ENCODE measurements at places on chromosomes 5 and 9.

- H3K36me3 ChIP-seq, result no peaks in the 10 kb centered on the region
- H3K4me1 ChIP-seq, result no peaks in the 10 kb centered on the region
- no peak overlapping the region for H3K27ac ChIP-seq
- H3K27me3 ChIP-seq, result no peaks in the 10 kb centered on the region
These were observed 26.7 kb upstream of the SVEP1 start for GRCh38 chr9:110606179-110606790.

GRCh38 chr9:136110082-136111061 is 8.3 kb downstream of the TMEM250 start:
- H3K27me3 ChIP-seq, result no peaks in the 10 kb centered on the region
- DNase-seq, result peak; percentile 49
- H3K36me3 ChIP-seq, result peaks cover 4% of the 10 kb centered on the region
- H3K4me1 ChIP-seq, result peaks cover 13% of the 10 kb centered on the region
- peak overlapping the region; percentile 66 for H3K27ac ChIP-seq

DNA sequence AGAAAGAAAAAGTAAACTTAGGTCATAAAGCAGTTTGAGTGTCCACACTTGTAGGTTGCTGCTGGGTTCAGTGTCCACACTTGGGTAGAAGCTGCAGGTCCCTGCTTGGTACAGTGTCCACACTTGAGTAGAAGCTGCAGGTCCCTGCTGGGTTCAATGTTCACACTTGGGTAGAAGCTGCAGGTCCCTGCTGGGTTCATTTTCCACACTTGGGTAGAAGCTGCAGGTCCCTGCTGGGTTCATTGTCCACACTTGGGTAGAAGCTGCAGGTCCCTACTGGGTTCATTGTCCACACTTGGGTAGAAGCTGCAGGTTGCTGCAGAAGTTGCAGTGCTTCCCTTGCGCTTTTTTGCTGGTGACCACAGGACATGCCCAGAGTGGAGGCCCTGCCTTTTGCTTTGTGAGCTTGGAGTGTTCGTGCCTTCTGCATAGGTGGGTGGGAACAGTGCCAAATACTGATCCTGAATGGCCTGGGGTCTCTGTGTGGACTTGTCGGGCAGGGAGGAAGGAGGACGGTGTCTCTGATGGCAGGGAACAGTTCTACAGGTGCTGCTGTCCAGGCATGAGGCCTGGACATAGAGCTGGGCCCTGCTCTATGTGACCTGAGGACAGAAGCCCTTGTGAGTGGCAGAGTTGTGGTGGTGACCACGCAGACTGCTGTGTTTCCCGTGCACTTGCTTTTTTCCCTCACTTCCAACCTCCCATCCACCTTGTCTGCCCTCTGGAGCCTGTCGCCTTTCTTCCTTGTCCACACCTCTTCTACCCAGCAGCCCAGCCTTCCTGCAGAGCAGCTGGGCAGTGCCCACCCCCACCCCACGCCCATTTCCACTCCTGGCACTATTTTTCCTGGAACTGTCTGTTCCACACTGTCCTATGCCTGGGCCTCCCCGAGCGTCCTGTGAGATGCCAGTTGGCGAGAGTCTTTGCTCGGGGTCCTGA is 120.8 kb downstream of the EHMT1 start:
- no peak overlapping the region for H3K4me3 ChIP-seq
- H3K36me3 ChIP-seq, result peaks cover 3% of the 10 kb centered on the region
- no peaks in the 10 kb centered on the region for H3K27me3 ChIP-seq
- no peak overlapping the region for H3K27ac ChIP-seq

- DNase-seq, result peak; percentile 87
- no peak overlapping the region for H3K27ac ChIP-seq
- peaks cover 3% of the 10 kb centered on the region for H3K4me1 ChIP-seq
- no peaks in the 10 kb centered on the region for H3K27me3 ChIP-seq
These were observed 92.4 kb downstream of the ARL15 start for GRCh38 chr5:54217826-54218503.

DNA sequence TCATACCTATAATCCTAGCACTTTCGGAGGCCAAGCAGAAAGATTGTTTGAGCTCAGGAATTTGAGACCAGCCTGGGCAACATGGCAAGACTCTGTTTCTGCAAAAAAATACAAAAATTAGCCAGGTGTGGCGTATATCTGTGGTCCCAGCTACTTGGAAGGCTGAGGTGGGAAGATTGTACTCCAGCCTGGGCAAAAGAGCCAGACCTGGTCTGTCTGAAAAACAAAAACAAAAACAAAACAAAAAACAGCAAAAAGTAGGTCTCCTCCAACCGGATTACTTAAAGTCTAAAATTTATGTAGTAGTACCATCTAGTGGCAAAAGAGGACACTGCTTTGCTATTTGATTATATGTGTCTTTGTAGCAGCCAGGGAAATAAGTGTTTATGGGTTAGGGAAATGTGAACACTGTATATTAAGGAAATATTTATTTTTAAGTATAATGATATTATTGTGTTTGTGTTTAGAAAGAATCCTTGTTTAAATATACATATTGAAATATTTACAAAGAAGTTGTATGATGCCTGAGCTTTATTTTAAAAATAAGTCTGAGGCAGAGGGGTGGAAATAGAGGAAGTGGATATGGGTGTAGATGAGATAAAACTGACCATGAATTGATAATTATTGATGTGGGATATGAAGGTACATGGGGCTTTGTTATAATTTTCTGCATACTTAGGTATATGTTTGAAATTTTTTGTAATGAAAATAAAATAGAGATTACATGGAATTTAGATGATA is 20.0 kb downstream of the APC start:
- peak; percentile 48 for DNase-seq
- H3K4me3 ChIP-seq, result no peak overlapping the region
- peaks cover 7% of the 10 kb centered on the region for H3K4me1 ChIP-seq
- H3K27ac ChIP-seq, result no peak overlapping the region
- no peaks in the 10 kb centered on the region for H3K27me3 ChIP-seq

- no peaks in the 10 kb centered on the region for H3K27me3 ChIP-seq
- no peak overlapping the region for H3K27ac ChIP-seq
- H3K4me3 ChIP-seq, result no peak overlapping the region
- DNase-seq, result no peak
- H3K36me3 ChIP-seq, result no peaks in the 10 kb centered on the region
These were observed 295.6 kb downstream of the ADGRV1 start for GRCh38 chr5:90854169-90854568.

DNA sequence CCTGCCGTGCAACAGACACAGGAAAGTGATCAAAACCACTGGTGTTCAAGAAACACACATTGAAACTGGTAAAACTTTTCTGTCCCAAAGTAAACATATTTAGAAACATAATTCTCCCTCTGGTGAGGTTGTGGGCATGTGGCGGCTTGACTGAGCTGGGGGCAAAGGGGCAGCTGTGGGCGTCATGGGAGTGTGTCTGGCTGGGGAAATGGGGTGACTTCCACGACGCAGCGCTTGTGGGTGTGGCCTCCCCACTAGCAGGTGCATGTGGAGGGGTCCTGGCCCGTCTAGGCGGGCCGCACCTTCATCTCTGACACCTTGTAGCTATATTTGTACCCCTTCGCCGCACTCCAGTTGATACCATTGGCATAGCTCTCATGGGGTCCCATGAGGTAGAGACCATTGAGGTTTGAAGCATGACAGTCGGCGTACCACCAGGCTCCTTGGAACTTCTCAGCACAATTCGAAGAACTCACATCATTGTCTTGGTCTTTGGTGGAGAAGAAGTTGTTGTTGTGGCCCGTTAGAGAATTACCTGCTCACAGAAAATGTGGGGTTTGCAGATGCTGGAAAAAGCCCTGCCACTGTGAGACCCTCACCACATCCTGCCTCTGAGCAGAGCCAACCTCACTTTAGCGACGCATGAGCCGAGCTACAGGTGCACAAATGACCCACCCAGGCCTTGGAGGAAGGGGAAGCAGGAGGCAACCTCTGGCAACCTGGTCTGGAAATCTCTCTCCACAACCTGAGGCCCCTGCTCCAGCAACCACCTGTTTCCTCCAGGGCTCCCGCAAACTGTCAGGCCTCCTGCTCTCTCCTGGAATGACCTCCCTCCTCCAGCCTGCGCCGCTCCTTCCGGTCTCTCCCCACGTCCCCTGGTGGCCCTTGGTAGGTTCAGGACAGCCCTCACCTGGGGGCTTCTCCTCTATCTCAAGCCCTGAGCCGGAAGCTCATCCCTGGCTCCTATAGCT is 7.9 kb downstream of the FCN1 start:
- no peaks in the 10 kb centered on the region for H3K27me3 ChIP-seq
- H3K4me3 ChIP-seq, result no peak overlapping the region
- no peaks in the 10 kb centered on the region for H3K36me3 ChIP-seq
- H3K4me1 ChIP-seq, result no peaks in the 10 kb centered on the region
- no peak overlapping the region for H3K27ac ChIP-seq
- DNase-seq, result no peak

GRCh38 chr9:132456241-132456640 is 46.2 kb downstream of the CFAP77 start:
- H3K4me3 ChIP-seq, result no peak overlapping the region
- H3K4me1 ChIP-seq, result no peaks in the 10 kb centered on the region
- H3K27me3 ChIP-seq, result peaks cover 6% of the 10 kb centered on the region
- DNase-seq, result no peak
- H3K36me3 ChIP-seq, result no peaks in the 10 kb centered on the region

DNA sequence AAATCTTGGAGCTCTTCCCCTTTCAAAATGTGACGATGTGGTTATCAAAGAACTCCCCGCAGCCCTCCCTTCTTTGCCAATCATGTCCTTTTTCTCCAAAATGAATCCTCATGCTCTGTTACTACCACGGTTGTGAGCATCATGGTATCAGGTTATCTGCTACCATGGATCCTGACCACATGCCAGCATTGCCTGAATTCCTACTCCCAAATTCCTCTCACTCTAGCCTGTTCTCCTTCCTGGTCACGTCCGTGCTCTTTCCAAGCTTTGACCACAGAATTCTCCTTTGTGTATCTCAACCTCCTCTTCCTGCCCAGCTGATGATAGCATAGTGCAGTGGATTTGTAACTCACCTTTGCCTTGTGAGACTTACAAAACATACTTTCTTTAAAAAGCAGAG is 59.5 kb upstream of the FBXL7 start:
- H3K4me3 ChIP-seq, result no peak overlapping the region
- DNase-seq, result peak; percentile 37
- no peaks in the 10 kb centered on the region for H3K27me3 ChIP-seq
- H3K27ac ChIP-seq, result no peak overlapping the region
- no peaks in the 10 kb centered on the region for H3K36me3 ChIP-seq

DNA sequence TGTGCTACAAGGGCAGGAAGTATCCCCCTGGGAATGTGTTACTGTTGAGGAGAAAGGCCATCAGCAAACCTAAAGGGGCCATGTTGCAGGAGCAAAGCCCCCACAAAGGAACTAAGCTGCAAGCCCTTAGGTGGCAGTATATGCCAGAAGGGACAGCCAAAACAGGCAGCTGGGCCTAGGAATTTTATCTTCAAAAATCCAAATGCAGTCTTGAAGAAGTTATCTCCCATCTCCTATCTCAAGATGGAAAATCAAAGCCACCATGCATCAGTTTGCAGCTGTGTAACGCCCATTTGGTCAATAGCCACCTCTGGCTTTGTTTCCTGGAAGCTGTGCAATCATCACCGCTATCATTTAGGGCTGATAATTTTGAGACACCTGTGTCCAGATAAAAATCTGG is 400.3 kb downstream of the ARHGEF28 start:
- H3K27ac ChIP-seq, result no peak overlapping the region
- no peak overlapping the region for H3K4me3 ChIP-seq
- no peaks in the 10 kb centered on the region for H3K4me1 ChIP-seq
- DNase-seq, result no peak
- H3K36me3 ChIP-seq, result no peaks in the 10 kb centered on the region
- no peaks in the 10 kb centered on the region for H3K27me3 ChIP-seq

GRCh38 chr9:125966466-125966865 is 219.3 kb downstream of the PBX3 start:
- peak; percentile 18 for DNase-seq
- H3K27me3 ChIP-seq, result no peaks in the 10 kb centered on the region
- no peak overlapping the region for H3K27ac ChIP-seq
- no peak overlapping the region for H3K4me3 ChIP-seq
- peaks cover 6% of the 10 kb centered on the region for H3K36me3 ChIP-seq
- H3K4me1 ChIP-seq, result no peaks in the 10 kb centered on the region

Measured in fibroblast of lung (primary cell).